Panc1 (cell line): ENCODE measurements at places on chromosomes 2 and 18. TPM values are rescaled to one million over a fixed set of nuclear protein-coding genes. Genes with fewer than 3 reads are reported as not detected.

GRCh38 chr2:152499331-152499816, 164.4 kb downstream of the FMNL2 start:
- DNase-seq, result no peak

DNA sequence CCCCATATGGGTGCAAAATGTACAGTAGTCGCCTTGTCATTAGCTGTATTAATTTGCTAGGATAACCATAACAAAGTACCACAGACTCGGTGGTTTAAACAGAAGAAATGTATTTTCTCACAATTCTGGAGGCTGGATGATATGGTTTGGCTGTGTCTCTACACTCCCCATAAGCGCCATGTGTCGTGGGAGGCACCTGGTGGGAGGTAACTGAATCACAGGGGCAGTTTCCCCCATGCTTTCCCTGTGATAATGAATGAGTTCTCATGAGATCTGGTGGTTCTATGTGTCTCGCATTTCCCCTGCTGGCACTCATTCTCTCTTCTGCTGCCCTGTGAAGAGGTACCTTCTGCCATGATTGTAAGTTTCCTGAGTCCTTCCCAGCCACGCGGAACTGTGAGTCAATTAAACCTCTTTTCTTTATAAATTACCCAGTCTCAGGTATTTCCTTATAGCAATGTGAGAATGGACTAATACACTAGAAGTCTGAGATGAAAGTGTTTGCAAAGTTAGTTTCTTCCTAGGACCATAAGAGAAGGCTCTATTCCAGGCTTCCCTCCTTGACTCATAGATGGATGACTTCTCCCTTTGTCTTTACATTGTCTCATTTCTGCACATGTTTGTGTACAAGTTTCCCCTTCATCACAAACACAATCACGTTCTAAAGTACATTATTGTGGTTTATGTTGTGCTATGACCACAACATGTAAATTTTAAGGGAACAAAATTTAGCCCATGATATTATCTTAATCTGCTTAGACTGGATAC, 1442.6 kb downstream of the SUCLG1 start:
- DNase-seq, result no peak

- no peak for DNase-seq
Observed at GRCh38 chr2:201466050-201466675, 14.6 kb downstream of the STRADB start.

IKZF2 gene
- 0.44 TPM for total RNA-seq

TUBA4B gene
- not detected for total RNA-seq
